ENCODE measurements at places on chromosomes 11 and 22.

DNA sequence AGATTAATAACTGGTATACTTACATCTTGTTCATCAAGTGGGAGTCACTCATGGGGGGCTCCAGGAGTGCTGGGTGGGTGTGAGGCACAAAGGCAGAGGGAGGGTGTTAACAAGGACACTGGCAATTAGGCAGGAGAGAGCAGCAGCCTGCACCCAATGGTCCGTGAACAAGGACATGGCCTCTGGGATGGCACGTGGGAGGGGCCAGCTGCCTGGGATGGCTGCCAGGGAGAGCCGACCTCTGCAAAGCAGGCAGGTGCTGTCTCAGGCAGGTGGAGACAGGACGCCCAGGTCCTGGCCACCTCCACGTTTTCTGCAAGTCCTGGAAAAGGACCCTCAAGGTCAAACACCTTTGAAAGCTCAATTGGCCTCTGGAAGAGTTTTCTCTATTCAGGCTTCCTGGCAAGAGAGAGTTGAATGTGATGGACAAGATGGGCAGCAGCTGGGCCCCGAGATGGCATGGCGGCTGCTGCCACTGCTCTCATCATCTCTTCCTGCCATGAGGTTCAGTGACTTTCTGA, 257.1 kb downstream of the BUD13 start:
- no peak for DNase-seq

- no peak for DNase-seq
Observed at GRCh38 chr22:32828150-32828549, 26.6 kb downstream of the TIMP3 start.

GRCh38 chr22:38080850-38081635, 2.9 kb downstream of the SLC16A8 start:
- no peak for DNase-seq

- DNase-seq = no peak
Observed at GRCh38 chr11:118705111-118705741, 25.8 kb upstream of the TREH start.

DNA sequence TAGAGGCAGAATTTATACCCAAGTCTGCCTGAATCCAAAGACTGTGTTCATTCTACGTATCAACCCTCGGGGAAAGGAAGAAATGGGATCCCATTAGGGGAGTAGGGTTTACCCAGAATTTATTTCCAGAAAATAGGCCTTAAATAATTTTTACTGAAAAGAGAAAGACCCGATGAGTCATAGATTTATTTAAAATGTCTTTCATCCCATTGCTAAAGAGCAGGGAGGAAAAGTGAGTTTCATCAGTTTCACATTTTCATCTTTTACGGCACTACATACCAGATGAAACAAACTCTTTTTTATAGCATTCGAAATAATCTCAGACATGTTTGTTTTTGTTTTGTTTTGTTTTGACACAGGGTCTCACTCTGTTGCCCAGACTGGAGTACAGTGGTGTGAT, 31.3 kb downstream of the SLC1A2 start:
- DNase-seq = no peak

DNA sequence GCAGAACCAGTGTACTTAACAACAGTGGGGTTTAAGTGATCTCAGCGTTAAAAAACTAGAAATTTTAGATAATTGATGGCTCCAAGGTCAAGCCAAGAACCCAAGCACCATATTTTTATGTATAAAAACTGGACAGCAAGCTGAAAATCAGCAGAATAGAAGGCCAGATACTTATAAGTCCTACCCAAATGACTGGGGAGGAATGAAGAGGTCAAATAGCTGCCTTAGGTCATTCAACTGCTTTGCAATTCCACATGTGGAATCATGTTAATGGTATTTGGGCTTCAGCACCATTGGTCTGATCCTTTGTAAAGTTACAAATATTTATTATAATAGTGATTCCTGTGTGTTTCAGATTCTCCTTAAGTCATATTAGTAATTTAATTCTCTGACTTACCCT, 108.4 kb downstream of the FAT3 start:
- no peak for DNase-seq

DNA sequence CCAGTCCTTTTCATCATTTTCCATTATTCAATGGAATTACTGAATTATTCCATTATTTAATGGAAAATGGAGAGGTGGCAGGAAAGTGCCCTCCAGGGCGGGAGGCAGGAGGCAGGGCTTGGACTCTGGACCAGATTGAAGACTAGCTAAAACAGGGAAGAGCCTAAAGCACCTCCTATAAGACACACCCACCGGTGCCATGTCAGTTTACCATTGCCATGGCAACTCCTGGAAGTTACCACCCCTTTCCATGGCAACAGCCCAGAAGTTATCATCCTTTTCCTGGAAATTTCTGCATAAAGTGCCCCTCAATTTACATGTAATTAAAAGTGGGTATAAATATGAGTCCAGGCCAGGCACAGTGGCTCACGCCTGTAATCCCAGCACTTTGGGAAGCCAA, 443.7 kb downstream of the TBC1D22A start:
- no peak for DNase-seq

- no peak for DNase-seq
Observed at GRCh38 chr22:47859881-47860525, 1097.6 kb downstream of the TBC1D22A start.

GRCh38 chr22:40250608-40251007, 72.9 kb downstream of the TNRC6B start:
- DNase-seq = no peak

DNA sequence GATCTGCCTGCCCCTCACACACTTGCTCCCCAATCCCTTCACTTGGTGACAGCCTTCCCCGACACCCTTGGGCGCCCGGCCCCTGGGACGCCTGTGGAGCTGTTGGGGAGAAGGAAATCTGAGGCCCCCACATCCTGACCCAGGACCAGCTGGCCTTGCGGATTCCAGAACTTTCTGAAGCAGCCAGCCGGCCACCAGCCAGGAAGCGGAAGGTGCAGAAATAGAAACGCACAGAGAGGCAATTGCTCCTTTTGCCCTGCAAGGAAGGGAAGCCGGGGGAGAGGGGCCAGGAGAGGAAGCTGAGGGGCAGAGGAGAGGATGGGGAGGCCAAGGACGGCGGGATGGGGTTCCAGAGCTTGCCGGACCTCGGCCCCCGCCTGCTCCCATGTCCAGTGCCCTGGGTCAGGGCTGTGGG, 66.7 kb upstream of the LINC01488 start:
- no peak for DNase-seq

DNA sequence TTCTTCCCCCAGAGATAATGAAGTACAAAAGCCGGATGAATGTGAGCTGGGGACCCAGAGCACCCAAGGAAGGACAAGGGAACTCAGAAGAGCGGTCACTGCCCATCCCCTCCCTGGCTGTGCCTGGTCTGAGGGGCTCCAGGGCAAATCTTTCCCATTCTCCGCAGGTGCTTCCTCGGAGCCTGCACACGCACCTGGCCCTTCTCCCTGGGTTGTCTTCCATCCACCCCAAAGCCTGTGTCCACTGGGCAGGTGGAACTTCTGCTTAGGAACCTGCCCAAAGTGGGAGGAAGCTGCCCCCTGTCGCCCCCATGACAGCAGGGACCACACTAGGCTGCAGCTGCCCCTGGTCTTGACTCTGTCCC, 121.0 kb upstream of the FGF3 start:
- DNase-seq = no peak

DNA sequence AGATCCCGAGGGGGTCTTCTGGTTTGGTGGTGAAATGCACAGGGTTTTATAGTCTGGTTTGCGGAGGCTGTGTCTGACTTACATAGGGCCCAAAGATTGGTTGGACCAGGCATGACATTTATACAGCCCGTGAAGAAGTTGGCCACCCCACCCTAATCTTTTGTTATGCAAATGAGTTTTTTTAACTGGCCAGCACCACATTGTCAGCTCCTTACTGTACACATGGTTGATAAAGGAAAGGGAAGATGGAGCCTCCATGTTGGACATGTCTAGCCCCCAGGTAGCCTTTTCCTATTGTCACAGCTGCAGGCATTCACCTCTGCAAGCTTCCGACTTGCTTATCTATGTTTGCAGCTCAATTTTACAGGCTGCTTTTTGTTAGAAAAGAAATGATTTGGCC, 70.1 kb downstream of the WT1 start:
- no peak for DNase-seq

DNA sequence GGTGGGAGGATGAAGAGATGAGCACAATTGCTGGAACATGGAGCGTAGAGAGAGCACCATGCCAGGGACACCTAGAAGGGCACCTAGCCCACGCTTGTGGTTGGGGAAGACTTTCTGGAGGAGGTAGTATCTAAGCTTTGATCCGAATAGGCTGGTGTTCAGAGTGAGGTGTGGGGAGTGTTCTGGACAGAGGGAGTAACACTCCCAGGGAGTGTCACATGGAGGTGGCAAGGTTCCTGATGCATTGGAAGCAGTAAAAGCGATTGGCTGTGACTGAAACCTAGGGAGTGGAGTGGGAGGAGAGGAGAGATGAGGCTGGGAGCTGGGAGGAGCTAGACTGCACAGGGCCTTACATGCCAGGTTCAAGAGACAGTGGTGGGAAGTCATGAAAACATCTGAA, 188.0 kb upstream of the NCAM1 start:
- no peak for DNase-seq

GRCh38 chr22:28769394-28770085, 3.0 kb upstream of the CCDC117 start:
- DNase-seq = no peak

DNA sequence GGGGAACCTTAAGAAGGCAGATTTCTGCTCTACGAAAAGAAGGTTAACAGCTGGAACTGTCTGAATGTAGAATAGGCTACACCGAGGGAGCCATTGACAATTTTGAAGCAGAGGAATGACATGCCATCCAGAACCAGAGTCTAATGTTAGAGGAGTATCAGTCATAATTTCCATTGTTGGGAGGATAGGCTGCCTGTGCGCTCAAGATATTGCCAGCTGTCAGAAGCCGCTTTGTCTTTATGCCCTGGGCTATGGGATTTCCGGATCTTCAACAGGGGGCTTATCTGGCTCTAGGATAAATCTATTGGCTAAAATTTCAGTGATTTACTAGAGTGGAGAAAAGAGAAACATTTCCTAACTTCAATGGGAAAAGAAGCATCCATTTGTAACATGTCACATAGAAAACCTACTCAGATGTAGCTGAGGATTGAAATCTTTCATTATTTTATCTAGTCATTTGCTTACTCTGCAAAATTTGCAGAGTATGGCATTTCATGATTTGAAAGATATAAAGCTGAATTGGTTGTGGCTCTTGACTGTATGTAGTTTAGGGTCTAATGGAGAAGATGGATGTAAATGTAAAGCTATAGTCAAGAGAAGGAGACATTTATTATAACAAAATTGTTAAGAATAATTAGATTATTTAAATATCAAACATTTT, 78.9 kb downstream of the ANO3 start:
- DNase-seq = no peak

GRCh38 chr11:72971192-72971967, 157.2 kb downstream of the ATG16L2 start:
- DNase-seq = no peak

GRCh38 chr11:63882555-63883242, 34.3 kb downstream of the RCOR2 start:
- no peak for DNase-seq

GRCh38 chr11:70556884-70557741, 158.8 kb downstream of the CTTN start:
- no peak for DNase-seq

GRCh38 chr11:125025968-125026367, 37.1 kb upstream of the SLC37A2 start:
- DNase-seq = no peak

GRCh38 chr11:20493340-20493739, 105.8 kb downstream of the PRMT3 start:
- DNase-seq = no peak

DNA sequence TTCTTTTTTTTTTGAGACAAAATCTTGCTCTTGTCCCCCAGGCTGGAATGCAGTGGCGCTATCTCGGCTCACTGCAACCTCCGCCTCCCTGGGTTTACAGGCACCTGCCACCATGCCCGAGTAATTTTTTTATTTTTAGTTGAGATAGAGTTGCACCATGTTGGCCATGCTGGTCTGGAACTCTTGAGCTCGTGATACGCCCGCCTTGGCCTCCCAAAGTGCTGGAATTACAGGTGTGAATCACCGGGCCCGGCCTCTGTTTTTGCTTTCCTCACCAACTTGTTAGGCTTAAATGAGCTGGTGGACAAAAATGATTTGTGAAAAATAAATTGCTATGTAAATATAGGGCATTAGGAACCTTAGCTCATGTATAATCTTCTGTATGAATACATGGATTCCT, 3.5 kb downstream of the MEI1 start:
- DNase-seq = no peak

GRCh38 chr11:47448566-47449427, at the start of gene RAPSN:
Gene RAPSN (minus strand): TSS chr11:47449136. CDS start chr11:47448964, 172 bp downstream.
- no peak for DNase-seq

GRCh38 chr11:34154059-34154875, 48.8 kb downstream of the NAT10 start:
- no peak for DNase-seq

GRCh38 chr11:122267602-122268001, 151.6 kb upstream of the BLID start:
- DNase-seq = no peak

- no peak for DNase-seq
Observed at GRCh38 chr11:3159296-3160190, 5.6 kb downstream of the OSBPL5 start.

DNA sequence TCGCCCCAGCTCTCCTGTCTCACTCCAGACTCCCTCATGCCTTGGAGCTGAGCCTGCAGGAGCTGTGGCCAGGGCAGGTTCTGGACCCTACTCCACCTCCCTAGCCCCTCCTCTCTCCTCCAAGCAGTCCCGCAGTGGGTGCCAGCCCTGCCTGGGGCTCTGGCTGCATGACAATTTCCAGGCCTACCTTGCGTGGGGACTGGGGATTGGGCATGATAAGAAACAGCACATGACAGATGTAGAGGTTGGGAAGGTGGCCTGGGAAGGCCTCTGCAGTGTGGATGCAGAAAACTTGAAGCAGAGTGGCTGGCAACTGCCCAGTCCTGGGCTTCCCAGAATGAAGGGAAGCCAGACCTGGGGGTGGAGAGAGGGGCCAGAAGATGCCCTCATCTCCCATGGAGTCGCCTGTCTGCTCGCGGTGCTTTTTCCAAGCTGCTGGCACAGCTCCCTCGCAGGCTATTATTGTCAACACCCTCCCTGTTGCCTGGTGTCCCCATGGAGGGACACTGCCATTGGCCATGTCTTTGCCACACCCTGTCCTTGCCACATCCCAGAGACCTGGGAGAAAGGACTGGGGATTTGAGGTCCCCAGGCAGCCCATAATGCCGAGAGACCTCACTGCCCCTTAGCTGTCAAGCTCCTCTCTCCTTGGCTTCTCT, 48.9 kb upstream of the CDON start:
- no peak for DNase-seq

All from stimulated activated CD4-positive, alpha-beta T cell treated with anti-CD3 and anti-CD28 coated beads, Interleukin-4, amount 100 ng/mL, for 4 hours (primary cell).